Activated CD4-positive, alpha-beta memory T cell treated with anti-CD3 and anti-CD28 coated beads for 36 hours (primary cell): ENCODE measurements at places on chromosomes 12 and 14.
A peak's percentile ranks its signal among the peaks of the same experiment; 100 is the strongest.

DNA sequence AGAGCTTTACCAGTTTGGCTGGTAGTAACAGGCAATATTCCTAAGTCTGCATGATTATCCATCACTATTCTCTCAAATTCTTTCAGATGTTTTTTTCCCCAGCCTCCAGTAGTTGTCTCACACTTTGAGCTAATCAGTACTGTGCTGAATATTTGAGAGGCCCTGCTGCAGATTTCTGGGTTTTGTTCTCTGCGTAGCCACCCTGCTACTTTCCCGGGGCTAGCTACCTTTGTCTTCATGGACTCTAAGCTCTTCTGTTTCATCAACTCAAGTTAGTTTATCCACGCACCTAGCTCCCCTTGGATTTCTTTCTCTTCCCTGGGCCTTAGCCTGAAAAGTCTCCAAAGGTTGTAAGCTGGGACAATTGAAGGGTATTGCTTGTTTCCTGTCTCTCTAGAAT is 73.0 kb downstream of the FUT8 start:
- no peak for DNase-seq

- no peak for DNase-seq
These were observed 30.9 kb downstream of the CDKN1B start for GRCh38 chr12:12748044-12748443.

DNA sequence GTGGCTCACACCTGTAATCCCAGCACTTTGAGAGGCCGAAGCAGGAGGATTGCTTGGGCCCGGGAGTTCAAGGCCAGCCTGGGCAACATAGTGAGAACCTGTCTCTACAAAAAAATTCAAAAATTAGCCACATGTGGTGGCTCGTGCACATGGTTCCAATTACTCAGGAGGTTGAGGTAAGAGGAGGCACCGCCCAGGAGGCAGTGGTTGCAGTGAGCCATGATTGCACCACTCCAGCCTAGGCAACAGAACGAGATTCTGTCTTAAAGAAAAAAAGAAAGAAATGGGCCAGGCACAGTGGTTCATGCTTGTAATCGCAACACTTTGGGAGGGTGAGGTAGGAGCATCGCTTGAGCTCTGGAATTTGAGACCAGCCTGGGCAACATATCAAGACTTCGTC is 33.5 kb downstream of the MAP1LC3B2 start:
- no peak for DNase-seq

GRCh38 chr12:12224240-12224940 is 42.5 kb downstream of the LRP6 start:
- DNase-seq, result no peak

DNA sequence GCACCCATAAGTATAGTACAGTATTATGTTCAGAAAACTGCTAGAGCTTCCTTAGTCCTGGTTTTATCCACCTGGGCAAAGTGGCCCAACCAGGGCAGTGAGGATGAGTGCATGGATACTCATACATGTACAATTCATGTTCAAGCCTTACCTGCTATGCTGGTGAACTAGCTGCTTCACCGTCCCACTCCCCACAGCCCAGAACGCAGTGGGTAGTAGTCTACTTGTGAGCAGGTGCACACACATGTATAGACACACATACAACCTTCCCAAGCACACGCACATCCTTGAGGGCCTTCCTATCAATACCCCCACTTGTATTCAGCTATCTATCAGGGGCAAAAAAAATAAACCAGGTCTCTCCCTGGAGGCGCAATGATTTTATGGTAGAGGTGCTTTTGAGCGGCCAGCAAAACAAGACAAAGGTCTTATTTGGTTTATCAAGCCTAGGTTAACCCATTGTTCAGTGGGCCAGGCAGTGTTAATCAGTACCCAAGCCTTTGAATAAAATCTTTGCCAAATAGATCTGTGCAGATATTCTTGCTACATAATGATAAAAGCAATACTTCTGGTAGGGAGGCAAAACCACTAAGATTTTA is 69.8 kb downstream of the ZFP36L1 start:
- DNase-seq, result peak; percentile 2

DNA sequence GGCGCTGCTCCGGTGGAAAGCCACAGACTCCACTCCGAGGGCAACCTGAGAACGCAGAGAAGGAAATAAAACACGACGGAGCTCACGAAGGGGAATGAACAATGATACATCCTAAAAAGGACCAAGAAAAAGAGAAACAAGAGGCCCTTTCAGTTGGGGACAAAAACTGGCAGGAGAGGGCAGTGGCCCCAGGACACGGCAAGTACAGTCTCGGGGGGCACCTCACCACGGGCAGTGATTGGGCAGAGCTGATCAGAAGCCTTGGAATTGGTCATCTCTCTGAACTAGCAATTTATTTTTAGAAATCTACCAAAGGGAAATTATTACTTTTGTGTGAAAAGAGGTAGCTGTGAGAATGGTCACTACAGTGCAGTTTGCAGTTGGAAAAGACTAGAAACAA is 27.9 kb downstream of the CCDC92 start:
- DNase-seq, result no peak

GRCh38 chr12:121753844-121754264 is 39.6 kb downstream of the RHOF start:
- DNase-seq, result no peak

DNA sequence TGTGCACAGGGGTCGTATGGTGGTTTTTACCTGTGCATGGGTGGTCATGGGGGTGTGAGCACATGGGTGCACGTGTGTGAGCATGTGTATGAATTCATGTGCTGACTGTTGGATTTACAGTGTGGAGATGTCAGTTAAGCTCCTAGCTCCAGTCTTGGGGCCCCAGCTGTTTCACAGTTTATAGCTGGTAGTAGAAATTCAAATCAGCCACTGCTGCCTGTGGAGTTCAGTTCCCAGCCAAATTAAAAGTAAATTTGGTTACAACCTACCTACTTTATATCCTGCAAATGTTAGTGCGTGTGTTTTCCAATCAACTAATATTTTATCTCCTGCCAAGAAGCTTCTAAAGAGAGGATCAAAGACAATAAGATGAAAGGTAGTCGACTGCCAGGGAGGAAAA is 56.0 kb upstream of the HSPB8 start:
- no peak for DNase-seq

- no peak for DNase-seq
These were observed 142.3 kb downstream of the RTN1 start for GRCh38 chr14:59728304-59728703.

GRCh38 chr14:49193332-49194065 is 392.7 kb downstream of the RPS29 start:
- no peak for DNase-seq

DNA sequence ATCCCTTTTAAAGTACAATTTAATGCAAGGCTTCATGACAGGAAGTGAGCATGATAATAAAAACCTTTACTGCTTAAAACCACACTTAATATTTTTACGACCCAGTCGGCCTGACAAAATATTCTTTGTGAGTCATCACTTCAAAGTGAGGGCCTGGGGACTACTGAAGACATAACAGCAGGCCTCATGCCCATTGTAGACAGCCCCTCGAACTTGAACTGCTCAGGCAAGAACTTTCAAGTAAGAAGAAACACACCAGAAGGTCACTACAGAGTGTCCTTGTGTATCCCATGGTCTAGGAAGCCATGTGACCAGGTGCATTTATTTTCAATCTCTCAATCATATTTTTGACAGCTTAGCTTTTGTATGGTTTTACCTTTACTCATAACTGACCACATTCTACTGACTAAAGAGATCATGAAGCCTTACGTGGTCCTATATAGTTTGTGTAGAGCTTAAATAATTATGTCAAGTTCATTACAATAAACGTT is 61.4 kb upstream of the MANSC4 start:
- no peak for DNase-seq

DNA sequence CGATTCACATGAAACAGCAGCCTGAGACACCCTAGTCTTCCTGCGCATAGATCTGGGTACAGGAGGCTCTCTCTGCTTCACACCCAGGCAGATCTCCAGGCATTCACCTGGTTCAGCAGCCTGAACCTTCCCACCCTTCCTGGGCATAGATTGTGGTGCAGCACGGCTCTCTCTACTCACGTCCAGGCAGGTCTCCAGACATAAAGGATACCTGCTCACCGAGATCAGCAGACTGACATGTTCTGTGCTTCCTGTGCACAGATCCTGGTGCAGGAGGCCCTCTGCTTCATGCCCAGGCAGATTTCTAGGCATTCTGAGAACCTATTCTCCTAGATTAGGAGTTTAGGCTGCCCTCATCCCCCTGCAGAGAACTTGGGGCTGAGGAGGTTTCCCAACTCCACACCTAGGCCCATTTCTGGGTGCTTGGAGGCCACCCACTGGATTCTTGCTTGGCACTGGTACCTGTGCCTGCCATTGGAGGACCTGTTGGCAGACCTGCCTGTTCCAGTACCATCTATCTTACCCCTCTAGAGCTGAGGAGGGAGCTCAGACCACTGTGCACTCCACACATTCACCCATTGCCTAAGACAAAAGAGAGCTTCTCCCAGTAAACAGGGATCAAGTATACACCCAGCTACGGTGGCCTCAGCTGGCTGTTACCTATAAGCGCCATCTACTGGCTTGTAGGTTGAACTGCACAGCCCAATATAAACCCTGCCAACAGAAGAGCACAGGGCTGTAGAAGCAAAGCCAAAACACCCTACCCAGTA is 28.0 kb upstream of the GARIN6 start:
- no peak for DNase-seq

DNA sequence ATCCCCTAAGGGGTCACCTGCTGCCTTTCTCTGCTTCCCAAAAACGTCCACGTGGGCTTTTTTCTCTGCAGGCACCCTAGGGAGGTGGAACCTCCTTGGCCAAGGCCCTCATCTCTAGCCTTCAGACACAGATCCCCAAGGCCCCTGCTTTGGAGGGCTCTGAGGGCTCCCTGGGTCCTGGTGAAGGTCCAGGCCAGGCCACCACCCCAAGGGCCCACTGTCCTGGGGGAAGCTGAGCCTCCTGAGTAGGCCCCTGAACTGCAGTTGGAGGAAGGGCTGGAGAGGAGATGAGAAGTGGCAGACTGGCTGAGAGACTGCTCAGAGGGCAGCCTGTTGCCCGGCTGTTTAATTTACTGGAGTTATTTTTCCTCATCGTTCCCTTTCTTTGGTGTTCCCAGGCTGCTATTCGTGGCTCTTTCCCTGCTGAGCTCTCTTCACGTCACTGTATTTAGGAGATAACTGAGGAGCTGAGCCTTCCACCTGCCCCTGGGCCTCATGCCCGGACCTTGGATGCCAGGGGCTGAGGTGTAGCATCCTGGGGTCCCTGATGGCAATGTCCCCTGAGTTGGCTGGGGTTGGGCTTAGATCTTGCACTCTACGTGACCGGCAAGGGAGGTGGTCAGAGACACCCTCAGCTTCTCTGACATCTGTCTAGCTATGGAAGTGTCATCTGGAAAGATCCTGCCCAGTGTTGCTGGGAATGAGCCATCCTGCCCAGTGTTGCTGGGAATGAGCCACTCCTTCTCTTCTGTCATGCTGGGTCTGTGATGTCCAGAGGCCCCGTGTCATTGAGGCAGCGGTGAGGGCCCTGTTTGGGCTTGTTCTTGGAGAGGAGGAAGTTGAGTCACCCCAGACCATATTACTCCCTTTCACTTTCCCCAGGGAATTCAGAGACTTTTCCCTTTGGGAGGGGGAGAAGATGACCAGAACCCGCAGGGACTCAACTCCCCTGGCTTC is 139.8 kb downstream of the TSPAN9 start:
- no peak for DNase-seq

- DNase-seq, result no peak
These were observed 47.6 kb downstream of the A2M start for GRCh38 chr12:9068086-9068485.

DNA sequence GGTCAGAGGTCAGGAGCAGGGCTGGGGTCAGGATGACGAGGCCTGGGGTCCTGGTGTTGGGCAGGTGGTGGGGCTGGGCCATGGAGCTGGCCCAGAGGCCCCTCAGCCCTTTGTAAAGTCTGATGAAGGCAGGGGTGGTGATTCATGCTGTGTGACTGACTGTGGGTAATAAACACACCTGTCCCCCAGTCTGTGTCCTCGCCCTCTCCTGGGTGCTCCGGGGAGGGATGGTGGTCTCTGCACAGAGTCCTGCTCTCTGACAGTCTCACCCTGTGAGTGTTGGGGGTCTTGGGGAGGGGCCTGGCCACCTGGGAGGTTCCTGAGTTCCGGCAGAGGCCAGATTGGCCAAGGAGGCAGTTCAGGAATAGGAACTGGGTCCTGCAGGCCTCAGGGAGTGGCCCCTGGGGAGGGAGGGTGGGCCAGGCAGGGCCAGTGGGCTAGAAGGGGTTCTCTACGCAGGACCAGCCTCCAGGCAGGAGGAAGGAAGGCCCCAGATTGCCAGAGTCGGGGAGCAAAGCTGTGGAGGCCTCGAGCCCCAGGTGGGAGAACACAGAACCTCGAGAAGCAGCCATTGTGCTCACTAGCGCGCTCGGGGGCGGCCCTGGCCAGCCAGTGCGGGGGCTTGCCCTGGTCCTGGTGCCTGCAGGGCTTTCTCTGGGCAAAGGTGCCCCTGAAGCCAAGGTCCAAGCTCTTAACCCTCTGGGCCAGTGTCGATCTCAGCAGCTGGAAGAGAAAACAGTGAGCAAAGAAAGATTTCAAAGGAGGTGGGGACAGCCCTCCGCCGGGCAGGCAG is 14.4 kb downstream of the ACADS start:
- no peak for DNase-seq
